ENCODE measurements at places on chromosomes 5 and 9.

GRCh38 chr5:9042241-9042640 lies 503.6 kb downstream of the SEMA5A start:
- DNase-seq, result no peak

- no peak for DNase-seq
Measured at GRCh38 chr5:38600329-38601045, 44.0 kb upstream of the LIFR start.

- DNase-seq, result no peak
Measured at GRCh38 chr9:123208626-123209174, 59.7 kb downstream of the STRBP start.

GRCh38 chr5:130488252-130488651 lies 584.0 kb downstream of the CHSY3 start:
- DNase-seq, result no peak

- DNase-seq, result no peak
Measured at GRCh38 chr5:139146809-139147482, 51.2 kb downstream of the SIL1 start.

DNA sequence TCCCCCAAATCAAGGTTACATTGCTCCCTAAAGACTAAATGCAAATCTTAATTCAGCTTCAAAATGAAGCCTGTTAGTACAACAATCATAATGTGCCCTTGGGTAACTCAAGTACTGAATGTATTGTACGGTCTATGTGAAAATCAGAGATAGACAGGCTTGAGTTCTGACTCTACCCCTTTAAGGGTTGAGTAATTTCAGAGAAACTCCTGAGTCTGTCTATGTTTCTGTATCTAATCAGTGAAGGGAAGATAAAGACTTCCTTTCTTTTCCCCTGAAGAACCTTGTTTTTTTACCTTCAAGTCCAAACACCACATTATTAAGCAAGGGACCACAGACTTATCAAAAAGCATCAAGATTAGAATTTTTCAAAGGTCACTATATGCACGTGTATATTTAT lies 108.2 kb downstream of the MPDZ start:
- no peak for DNase-seq

GRCh38 chr9:87786876-87787275 lies 61.0 kb downstream of the CTSL start:
- DNase-seq, result no peak

DNA sequence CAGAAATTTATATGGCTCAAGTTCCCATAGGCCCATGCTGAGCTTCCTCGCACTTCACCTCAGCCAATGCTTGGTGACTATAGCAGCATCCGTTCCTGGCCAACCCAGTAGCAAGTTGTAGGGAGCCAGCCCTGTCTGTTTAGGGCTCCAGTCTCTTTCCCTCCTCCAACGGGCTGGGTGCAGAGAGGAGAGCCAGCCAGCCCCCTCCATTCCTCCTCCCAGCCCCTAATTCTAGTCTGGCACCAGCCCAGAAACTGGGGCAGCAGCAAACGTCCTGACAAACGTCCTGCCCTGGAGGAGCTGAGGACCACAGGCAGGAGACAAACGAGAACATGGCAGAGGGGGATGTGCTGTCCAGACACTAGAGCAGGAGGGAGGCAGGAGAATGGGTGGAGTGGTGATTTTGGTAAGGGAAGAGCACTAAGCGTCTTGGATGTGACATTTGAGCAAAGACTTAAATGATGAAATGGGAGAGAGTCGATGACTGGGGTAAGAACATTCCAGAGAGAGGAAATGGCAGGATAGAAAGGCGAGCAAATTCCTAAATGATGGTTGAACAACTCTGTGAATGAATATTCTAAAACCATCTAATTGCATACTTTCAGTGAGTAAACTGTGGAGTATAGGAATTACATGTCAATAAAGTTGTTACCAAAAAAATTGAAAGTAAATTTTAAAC lies 222.5 kb upstream of the DAPK1 start:
- no peak for DNase-seq

- peak; percentile 83 for DNase-seq
Measured at GRCh38 chr5:1140171-1140817, 28.4 kb upstream of the SLC12A7 start.

- DNase-seq, result no peak
Measured at GRCh38 chr5:33841891-33842290, 49.9 kb downstream of the ADAMTS12 start.

GRCh38 chr9:127562279-127562796 lies 49.7 kb upstream of the STXBP1 start:
- DNase-seq, result no peak

GRCh38 chr9:1791191-1791590 lies 224.0 kb upstream of the SMARCA2 start:
- no peak for DNase-seq

GRCh38 chr9:130555968-130556367 lies 23.4 kb upstream of the FUBP3 start:
- no peak for DNase-seq

GRCh38 chr5:16313761-16314160 lies 134.2 kb upstream of the MARCHF11 start:
- DNase-seq, result no peak

DNA sequence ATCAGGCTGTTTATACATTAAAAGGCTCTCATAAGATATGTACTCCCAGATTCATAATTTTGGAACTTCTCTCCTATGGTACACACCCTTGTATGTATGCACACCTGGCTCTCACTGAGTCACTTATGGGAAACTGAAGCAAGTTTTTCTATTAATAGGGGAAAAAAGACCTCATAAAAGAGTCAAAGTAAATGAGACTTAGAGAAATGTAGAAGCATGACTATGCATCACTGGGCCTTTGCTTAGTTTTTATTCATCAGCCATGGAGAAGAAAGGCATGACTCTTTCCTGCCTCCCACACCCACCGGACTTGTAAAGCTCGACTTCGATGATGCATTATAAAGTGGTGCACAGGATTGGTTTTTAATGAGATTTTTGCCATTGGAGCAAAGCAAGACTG lies 28.2 kb downstream of the MTAP start:
- DNase-seq, result no peak

GRCh38 chr9:114820776-114821501 lies 15.1 kb upstream of the TNFSF15 start:
- DNase-seq, result no peak

- DNase-seq, result no peak
Measured at GRCh38 chr5:88834131-88834462, 48.9 kb downstream of the MEF2C start.

DNA sequence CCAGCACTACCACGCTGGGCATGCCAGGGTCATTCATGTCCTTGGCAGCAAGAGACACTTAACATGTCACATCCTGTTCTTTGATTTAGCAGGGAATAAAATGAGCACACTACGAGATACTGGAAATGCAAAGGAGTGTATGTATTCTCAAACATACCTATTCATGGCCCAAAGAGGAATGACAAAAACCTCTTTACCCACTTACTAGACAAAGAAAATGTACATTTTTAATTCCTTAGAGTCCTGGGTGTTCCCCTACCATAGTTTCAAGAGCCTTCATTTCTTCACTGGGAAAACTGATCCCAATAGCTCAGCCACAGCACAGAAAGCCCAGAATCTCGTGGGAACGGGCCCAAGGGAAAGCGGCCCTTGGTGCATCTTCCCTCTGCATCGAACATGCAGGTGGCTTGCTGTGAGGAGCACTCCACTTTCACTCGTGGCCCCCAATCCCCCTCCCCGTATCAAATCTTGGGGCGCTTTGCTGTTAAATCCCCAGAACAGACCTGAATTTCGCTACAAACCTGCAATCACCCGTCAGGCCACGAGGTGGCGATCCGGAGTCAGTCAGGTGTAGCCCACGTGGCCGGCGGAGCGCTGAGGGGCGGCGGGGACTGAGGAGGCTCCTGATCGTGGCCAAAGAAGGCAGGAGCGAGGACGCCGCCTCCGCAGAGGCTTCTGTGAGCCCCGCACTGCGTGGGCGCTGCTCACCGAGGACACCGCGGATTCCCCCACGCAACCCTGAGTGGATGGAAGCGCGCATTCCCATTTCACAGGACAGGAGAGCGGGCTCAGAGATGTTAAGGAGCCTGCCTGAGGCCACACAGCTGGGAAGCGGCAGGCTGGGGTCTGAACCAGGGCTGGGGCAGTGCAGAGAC lies 91.4 kb downstream of the LMX1B start:
- peak; percentile 83 for DNase-seq

- DNase-seq, result no peak
Measured at GRCh38 chr9:6418764-6419163, 5.8 kb downstream of the UHRF2 start.

- no peak for DNase-seq
Measured at GRCh38 chr5:174581479-174581878, 142.9 kb upstream of the MSX2 start.

GRCh38 chr5:170903075-170903474 lies 41.3 kb downstream of the RANBP17 start:
- DNase-seq, result no peak

DNA sequence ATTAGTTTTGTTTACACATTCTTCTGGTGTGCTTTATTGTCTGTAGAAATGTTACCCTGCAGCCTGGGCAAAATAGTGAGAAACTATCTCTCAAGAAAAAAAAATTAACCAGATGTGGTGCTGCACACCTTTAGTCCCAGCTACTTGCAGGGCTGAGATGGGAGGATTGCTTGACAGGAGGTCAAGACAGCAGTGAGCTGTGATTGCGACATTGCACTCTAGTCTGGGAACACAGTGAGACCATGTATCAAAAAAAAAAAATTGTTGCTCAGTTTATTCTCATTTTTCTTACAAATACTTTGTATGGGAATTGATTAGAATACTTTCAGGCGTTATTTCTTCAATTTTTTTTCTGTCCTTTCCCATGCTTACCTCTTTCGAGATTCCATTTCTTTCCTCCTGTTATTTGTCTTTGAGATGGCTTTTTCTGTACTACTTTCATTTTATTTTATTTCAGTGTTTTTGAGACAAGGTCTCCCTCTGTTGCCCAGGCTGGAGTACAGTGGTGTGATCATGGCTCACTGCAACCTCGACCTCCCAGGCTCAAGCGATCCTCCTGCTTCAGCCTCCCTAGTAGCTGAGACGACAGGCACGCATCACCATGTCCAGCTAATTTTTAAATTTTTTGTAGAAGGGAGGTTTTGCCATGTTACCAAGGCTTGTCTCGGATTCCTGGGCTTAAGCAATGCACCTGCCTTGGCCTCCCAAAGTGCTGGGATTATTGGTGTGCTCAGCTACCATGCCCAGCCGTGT lies 24.9 kb downstream of the TENT2 start:
- DNase-seq, result no peak

DNA sequence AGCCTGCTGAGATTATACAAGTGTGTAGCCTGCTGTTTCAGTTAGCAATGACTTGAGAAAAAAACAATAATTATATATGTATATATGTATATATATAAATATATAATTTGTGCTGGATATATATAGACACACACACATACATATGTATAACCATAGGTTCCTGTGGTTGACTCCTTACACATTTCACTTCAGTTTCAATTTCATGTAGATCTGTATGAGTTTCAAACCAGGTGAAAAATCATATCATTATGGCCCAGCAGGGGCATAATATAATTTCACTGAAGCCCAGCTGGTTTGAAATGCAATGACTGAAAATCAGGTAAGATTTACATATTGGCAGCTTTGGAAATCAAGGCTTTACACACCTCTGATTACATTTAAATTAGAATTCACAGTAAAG lies 690.4 kb upstream of the CDH18 start:
- no peak for DNase-seq

DNA sequence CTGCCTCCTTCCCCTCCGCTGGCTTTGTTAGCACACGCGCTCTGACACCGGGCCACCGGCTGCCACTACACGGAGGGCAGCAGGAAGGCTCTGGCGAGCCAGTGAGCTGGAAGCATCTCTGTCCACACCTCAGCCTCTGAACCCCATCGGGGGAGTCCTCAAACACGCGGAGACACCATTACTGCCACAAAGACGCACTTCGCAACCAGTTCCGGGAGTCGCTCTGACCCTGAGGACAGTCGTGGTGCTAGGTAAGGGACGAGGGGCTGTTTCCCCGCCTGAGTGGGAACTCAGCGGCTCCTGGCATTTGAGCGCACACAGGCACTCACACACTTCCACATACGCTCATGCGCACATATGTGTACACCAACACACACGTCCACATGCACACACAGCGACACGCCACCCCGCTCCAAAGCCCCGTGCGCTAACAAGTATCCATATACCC lies 160.0 kb downstream of the C9orf152 start:
- DNase-seq, result no peak

DNA sequence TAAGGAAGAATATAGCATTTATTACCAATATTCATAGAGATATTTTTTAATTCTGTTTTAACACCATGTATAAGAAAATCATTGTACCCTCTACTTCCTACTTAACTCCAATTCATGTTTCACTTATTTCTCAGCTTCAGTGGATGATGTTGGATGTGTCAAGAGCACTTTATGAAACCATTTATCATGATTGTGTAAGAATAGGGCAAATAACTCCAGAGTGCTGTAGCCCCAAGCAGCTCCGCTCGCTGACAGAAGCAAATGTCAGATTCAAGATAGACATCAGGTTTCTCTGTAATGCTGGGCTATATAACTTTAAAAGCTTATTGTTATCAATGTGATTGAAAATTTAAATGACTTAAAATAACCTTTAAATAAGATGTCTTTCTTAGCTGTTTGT lies 50.4 kb downstream of the MAST4 start:
- no peak for DNase-seq

- DNase-seq, result peak; percentile 42
Measured at GRCh38 chr5:131640043-131640856, 5.2 kb upstream of the RAPGEF6 start.

GRCh38 chr5:144189800-144190429 lies 19.2 kb downstream of the KCTD16 start:
- DNase-seq, result peak; percentile 70

- DNase-seq, result no peak
Measured at GRCh38 chr5:6943197-6944112, 230.2 kb downstream of the TENT4A start.

GRCh38 chr9:80076162-80076561 lies 504.4 kb downstream of the TLE4 start:
- no peak for DNase-seq

- no peak for DNase-seq
Measured at GRCh38 chr9:114110180-114110579, 11.1 kb upstream of the KIF12 start.

DNA sequence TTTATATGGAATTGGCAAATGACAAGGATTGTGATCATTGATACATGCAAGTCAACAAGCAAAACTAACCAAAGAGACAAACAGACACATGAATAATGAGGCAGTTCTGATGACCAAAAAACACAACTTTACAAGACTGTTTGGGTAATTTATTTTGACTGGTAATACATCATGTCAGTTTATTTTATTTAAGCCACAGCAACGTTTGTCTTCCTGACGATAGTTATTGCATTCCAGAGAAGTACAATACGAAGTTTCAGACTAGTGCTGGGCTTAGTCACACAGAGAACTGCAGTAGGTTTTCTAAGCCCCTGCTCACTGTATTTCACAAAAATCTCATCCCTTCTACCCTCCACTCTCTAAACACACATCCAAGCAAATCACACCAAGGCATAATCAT lies 514.2 kb downstream of the RAB3C start:
- no peak for DNase-seq
